IPS-NIHi11 (cell line): ENCODE measurements at places on chromosomes 4 and X.

DNA sequence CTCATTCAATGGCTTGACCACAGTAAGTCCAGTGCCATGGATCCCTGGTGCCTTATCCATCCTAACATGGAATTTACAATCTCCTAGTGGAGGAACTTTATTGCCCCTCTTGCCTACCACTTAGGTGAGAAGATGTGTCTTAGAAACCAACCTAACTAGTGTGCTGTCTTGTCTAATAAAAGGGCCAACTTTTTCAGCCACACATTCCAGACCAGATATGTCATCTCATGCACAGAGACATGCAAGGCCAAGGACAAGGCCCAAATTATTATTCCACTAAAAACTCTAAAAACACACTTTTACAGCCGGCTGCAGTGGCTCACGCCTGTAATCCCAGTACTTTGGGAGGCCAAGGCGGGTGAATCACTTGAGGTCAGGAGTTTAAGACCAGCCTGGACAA lies 10.6 kb upstream of the PRDX4 start:
- DNase-seq: no peak

GRCh38 chr4:158769175-158769921 lies 522 bp downstream of the FNIP2 start:
- peak; percentile 22 for DNase-seq

- DNase-seq: no peak
Measured at GRCh38 chrX:15233416-15234015, 36.4 kb downstream of the ASB9 start.

DNA sequence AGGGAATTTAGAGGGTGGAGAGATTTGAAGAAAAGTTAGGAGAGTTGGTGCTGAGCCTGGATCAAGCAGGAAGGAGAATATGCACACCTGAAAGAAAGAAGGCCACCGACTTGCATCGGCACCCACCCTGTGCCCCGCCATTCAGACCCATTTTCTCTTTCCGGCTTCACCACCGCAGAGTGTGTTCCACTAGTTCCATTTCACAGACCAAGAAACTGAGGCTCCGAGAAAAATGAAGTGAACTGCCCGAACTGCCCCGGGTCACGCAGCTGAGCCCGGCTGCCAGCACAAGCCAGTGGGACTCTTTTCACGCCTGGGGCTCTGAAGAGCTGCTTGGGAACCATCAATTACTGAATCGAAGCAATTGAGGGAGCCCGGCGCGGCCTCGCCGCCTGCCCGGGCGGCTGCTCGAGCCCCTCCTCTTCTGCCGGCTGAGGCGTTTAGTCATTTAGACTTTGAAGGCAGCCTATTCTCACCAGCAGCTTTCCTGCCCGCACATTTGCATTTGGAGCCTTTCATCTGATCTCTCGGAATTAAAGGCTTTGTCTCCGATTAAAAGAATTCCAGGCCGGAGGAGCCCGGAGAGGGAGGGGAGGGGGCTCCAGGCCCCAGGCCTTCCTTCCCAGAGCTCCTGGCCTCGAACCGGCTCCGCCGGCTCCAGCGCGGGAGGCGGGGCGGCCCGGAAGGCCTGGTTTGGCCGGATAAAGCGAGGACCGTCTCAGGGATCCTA lies 140.2 kb upstream of the PJA1 start:
- peak; percentile 67 for DNase-seq

GRCh38 chrX:150036181-150036580 lies 97.9 kb upstream of the EOLA2 start:
- DNase-seq: no peak

DNA sequence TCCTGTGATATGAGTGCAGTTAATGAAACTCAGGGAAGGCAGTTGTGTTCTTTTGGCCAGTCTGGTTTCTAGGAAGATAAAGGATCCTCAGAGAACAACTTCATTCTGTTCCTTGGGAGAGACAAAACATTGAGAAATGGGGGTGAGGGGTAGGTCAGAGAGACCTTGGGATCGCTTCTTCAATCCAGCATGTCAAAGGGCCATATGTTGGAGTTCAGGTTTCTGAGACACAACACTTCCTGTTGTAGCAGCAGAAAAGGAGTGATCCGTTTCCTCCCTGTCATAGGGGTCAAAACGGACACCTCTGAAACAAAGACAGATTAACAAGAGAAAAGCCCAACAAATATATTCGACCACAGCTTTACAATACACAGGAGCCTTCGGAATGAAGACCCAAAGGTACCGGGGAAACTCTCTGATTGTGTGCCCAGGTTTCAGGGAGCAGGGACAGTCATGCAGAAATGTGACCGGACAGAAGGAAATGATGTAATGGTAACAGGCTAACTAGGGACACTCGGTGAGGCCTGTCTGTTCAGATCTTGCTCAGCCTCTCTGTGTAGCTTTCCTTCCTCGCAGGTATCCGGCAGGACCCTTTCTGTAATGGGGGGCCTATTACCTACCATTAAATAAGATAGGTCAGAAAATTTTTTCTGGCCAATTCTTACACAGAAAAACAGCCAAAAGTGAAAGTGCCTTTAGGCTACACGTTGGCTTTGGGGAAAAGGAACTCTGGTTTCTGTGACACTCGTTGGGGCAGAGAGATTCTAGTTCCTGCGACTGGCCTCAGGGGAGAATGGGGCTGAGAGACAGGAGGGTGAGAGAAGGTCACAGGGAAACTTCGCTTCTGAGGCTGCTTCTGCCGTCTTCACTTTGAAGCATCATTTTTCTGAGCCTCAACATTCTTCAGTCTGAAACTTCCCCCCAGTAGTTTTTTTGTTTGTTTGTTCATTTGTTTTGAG lies 103.3 kb upstream of the TLR3 start:
- no peak for DNase-seq

GRCh38 chr4:133598779-133599178 lies 449.7 kb downstream of the PCDH10 start:
- no peak for DNase-seq

DNA sequence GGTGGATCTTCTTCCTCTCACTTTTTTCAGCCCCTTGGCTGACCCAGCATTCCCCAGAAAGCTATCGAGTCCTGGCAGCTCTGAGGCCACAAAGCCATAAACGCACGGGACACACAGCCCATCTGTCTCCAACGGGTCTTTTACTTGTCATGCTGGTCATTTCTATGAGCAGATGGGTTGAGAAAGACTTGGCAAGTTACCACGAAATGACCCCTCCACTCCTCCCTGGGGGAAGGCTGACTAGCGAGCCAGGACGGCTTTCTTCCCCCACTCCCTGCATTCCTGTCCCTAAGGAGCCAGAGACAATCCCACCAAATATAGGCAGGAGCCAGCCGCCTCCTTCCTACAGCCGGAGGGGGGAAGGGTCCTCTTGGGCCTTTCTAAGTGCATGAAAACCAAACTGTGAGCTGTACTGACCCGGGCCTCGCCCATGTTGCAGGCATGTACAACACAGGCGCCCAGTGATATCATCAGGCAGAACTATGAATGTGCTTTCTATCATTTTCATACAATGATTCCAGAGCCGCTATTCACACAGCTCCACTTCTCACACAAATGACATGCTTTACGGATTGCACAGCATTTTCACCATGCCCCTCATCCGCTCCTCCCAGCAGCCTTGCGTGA lies 28.6 kb downstream of the AFAP1 start:
- peak; percentile 72 for DNase-seq

GRCh38 chr4:8171266-8171665 lies 12.7 kb upstream of the ABLIM2 start:
- DNase-seq: no peak

GRCh38 chr4:48137846-48138245 lies 3.8 kb upstream of the TXK start:
- DNase-seq: no peak

GRCh38 chr4:153318696-153319320 lies 25.7 kb upstream of the MND1 start:
- peak; percentile 59 for DNase-seq

- DNase-seq: no peak
Measured at GRCh38 chr4:189304809-189305208, 635.9 kb upstream of the FRG1 start.

- DNase-seq: no peak
Measured at GRCh38 chrX:38641197-38641596, 79.9 kb downstream of the TSPAN7 start.

DNA sequence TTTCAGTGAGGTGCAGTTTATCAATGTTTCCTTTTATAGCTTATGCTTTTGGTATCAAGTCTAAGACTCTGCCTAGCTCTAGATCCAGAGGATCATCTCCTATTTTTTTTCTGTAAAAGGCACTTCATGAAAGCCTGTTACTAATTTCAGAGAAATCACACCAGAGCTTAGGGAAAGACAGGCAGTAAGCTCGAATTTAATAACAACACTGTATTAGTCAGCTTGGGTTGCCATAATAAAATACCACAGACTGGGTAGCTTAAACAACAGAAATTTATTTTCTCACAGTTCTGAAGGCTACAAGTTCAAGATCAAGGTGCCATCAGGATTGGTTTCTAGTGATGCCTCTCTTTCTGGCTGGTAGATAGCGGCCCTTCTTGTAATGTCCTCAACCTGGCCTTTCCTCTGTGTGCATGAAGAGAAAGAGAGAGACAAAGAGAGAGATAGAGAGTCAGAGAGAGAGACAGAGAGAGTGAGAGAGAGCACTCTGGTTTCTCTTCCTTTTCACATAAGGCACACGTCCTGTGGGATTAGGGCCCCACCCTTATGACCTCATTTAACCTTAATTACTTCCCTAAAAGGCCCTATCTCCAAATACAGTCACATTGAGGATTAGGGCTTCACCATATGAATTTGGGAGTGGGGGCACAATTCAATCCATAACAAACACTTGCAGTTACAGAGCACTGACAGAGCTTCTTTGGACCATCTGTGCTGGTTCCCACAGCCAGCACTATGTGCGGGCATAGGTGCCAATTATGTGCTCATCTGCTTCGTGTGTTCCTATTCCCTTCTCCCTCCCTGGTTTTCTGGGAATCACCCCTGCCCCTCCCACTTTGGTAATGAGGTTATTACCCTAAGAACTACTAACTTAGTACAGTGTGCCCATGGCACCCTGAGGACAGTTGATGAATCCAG lies 114.8 kb upstream of the MED14 start:
- no peak for DNase-seq

DNA sequence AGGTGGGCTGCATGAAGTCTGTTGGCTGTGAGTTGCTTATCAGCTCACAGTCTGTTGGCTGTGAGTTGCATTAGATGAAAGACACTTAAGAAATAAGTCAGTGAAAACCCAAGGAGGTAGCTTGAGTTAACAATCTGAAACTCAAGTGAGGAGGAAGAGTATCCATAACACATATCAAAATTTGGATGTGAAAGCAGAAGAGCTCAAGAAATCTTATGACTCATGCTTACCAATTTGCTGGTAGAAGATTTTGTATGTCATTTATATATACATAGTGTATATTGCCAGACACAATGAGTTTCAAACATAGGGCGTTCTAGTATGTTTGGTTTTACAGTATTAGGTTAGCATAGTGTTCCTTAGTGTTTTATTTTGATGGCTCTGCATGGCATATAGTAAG lies 107.4 kb downstream of the DDIT4L start:
- DNase-seq: no peak

DNA sequence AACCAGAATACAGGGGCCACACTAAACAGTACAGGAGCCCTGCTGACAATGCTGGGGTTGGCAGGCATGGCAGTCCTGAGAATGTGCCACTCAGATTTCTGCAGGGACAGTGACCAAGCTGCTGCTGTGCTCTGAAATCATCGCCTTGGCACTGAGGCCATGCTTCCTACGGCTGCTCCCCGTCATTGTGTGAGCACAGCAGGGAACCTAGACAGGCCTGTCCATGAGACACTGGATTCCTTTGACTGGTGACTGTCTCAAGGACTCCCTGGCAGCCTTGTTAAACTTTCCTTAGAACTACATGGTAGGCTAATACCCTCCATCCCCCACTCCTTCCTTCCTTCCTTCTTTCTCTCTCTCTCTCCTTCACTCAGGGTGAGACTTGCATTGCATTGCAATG lies 111.4 kb downstream of the LUZP4 start:
- peak; percentile 11 for DNase-seq

GRCh38 chr4:97152149-97152548 lies 991.1 kb downstream of the STPG2 start:
- no peak for DNase-seq

DNA sequence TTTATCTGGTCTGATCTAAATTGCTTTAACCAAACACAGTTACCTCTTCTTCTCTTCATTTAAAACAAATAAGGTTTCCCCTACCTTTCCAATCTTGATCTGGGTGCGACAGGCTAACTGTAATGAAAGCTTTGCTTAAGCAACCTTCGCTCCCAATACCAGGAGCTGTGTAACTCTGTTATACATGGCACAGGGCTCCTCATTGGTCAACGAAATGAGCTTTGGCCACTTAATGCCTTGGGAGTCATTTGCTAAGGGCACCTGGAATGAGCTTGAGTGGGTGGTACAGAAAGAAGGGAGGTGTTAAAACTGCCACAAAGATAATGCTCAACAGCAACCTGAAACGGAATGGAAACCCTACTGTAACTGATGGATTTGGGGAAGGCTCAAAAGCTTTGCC lies 140.5 kb downstream of the CHRNA9 start:
- DNase-seq: no peak

DNA sequence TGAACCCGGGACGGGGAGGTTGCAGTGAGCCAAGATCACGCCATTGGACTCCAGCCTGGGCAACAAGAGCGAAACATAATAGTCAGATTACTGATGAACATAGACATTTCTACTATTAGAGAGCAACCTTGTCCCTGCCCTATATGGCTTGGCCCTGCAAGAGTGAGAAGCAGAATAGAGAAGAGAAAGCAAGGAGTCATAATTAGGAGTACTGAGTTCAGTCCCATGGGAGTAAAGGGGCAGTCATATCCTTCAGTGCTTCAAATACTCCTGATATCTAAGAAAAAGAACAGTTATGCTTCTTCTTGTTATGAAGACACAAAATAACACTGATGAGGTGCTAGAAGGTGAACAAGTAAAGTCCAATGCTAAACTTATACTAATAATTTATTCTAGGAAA lies 33.8 kb downstream of the CLDN2 start:
- DNase-seq: no peak

DNA sequence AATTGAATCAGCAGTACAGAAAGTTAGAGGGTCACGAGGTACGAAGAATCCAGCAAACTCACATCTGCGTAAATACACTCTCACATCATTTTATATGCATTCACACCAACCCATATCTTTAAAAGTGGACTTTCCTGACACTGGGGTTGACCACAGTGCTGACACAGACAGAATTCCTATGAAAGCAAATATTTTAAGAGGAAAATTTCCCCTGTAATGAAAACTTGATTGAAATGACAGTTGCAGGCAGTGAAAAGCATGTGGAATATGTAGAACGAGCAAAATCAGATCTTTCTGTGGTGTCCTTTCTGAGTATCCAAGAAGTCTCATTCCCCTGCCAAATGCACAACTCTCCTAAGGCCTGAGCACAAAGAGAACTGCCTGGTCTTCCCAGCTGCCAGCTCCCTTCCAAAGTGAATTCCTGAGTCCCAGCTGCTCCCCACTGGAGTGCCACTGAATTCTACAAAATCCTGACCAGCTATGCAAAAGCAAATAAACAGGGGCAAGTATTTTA lies 50.5 kb upstream of the FAM9C start:
- no peak for DNase-seq
